ENCODE measurements at places on chromosomes 5 and 9.

DNA sequence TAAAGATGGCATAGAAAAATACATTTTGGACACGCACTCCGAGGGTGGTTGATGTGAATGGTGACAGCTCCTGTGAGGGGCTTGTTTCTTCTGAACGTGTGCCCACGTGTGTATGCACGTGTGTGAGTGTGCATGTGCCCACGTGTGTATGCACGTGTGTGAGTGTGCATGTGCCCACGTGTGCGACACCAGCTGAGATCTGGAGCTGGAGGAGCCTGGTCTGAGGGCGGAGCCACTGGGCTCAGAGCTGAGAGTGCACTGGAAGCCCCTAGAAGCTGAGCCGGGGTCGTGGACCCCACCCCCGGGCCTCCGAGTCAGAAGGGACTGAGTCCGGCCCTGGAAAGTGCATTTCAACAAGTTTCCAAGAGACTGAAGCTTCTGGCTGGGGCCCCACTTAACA lies 282.5 kb upstream of the IRX4 start:
- DNase-seq = no peak

- DNase-seq = no peak
Observed at GRCh38 chr5:10904862-10905432, 143.9 kb upstream of the DAP start.

- DNase-seq = no peak
Observed at GRCh38 chr9:110541950-110542349, 37.6 kb downstream of the SVEP1 start.

GRCh38 chr5:72101828-72102227 lies 5.4 kb upstream of the MAP1B start:
- no peak for DNase-seq

DNA sequence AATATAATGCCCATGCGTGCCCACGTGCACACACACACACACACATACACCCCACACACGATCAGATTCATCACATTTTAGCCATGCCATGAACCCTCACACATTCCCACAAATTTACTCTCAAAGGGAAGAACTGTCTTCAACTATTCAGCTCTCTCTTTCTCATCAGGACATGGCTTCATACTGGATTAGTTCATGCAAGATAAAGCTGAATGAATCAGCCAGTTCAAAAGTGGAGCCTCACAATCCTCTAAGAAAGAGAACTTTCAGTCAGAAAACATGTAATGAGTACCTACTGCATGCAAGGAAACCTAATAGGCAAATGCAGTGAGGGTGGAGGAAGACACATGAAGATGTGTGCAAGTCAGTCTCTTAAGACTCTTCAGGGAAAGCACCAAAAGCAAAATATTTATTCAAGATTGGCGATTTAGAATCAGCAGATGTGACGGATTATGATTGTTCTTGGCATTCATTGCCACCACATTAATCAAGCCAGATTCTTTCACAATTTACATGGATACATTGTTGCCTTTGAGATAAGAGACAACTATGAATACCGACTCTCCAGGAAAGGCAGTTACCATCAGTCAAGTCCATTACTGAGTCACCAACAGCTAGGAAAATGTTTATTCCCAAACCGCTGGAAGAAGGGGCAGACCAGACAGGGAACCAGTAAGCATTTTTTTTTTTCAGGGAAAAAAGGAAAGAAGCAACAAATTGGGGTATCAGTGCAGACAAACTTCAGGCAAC lies 30.3 kb upstream of the PUM3 start:
- no peak for DNase-seq

DNA sequence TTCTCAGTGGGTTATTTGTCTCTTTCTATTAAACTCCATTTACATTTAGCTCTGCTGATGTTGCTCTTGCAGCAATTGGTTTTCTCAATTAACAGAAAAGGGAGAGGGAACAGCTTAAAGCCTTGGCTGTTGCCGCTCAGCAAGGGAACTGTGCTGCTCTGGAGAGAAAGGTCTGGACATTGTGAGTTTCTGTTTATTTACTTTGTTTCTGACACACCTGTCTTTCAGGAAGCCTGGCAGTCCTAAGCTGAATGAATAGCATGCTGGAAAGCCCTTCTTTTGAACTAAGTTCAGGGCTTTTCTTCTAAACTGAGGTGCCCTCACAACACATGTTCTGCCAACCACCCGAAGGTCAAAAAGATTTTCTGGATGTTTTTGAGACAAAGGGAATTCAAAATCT lies 491.9 kb downstream of the PDE4D start:
- no peak for DNase-seq

DNA sequence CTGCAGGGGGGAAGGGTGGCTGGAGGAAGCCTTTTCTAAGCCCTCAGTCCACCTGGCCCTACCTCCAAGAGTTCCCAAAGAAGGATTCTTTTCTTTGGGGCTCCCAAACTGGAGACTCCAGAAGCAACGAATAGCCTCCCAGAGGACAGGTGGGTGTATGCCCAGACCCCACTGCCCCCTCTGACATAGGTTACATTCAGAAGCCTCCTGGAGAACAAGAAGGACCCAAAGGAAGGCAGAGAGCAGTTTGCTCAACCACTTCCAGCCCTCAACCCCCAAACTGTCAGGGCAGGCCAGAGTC lies 10.3 kb downstream of the HK3 start:
- DNase-seq = no peak

DNA sequence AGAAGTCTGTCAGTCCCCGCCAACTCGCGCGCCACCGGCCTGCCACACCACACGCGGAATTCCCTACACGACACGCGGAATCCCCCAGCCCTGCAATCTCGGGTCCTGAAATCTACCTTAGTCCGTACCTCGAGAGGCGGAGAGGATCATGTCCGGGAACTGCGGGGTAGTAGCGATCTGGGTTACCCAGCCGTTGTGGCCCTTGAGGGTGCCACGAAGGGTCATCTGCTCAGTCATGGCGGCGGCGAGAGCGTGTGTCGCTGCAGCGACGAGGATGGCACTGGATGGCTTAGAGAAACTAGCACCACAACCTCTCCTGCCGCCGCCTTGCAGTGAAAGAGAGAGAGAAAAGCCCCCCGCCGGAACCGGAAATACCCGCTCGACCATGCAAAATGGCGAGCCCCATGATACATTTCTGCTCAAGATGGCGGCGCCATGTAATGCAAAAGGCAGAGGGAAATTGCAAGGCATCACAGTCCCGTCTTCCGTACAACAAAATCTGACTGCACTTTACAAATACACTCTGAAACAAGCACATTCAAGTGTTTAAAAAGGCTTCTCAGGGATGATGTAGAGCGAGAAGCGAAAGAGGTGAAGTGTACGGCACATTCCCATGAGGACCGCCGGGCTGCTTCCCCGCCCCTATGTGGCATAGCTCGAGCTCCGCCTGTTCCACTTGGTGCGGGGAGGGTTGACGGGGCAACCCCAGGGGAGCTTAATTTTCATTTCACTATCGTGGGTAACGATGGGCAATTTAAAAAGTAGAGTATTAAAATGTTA lies at the start of gene RACK1:
TSS of gene RACK1 (minus strand) at position 343 of the 780 bp plus-strand sequence. CDS start at position 237, 106 bp downstream.
- DNase-seq = no peak

- no peak for DNase-seq
Observed at GRCh38 chr5:167678481-167678880, 613.0 kb upstream of the WWC1 start.

- DNase-seq = no peak
Observed at GRCh38 chr9:81915801-81916505, 12.3 kb upstream of the SPATA31D4 start.

- no peak for DNase-seq
Observed at GRCh38 chr5:38420246-38420645, 136.2 kb downstream of the LIFR start.

DNA sequence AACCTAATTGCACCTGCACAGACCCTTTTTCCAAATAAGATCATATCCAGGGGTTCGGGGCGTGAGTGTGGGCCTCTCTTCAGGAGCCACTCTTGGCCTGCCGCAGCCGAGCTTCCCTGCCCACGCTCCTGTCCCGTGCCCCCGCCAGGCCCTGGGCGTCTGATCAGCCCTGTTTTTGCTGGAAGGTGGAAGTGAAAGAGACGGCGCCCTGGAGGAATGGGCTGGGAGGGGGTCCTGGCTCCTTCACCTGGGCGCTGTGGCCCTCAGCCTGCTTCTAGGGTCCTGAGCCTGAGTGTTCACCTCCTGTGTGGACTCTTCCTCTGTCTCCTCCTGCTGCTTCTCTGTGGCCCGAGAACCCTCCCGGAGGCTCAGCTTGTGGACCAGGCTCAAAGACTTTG lies 11.2 kb upstream of the COL5A1 start:
- no peak for DNase-seq

GRCh38 chr5:154058055-154059038 lies 19.6 kb downstream of the MFAP3 start:
- no peak for DNase-seq

- DNase-seq = no peak
Observed at GRCh38 chr9:120524863-120525262, 55.1 kb downstream of the CDK5RAP2 start.

DNA sequence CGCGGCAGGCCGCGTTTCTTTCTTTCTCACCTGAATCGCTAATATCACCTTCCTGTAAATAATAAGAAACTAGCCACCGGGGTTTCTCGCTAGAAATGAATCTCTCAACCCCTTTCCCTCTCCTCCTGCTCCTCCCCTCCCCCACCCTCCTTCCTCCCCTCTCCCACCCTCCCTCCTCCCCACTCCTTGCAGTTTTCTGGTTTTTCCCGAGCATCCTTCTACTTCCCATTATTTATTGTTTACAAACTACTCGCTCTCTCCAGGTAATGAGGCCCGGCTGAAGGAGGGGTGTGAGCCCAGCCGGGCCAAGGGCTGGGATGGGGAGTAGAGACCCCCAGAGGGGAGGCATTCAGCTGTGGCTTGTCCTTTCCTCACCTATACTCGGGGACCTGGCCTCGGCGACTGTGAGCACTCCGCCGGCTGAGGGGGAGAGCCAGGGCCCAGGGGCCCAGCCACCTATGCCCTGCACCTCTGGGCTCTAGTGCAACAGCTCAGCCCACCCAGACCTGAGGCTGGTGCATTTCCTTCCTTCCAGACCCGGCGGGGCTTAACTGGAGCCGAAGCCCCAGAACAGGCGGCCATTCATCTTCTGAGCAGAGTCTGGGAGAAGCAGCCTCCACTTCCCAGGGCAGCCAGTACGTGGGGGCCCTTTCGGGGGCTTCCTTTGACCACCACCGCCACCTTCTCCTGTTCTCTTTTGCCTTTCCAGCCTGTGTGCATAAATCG lies 2.1 kb upstream of the IRX4 start:
- no peak for DNase-seq

GRCh38 chr5:142095035-142095434 lies 13.5 kb upstream of the NDFIP1 start:
- no peak for DNase-seq

DNA sequence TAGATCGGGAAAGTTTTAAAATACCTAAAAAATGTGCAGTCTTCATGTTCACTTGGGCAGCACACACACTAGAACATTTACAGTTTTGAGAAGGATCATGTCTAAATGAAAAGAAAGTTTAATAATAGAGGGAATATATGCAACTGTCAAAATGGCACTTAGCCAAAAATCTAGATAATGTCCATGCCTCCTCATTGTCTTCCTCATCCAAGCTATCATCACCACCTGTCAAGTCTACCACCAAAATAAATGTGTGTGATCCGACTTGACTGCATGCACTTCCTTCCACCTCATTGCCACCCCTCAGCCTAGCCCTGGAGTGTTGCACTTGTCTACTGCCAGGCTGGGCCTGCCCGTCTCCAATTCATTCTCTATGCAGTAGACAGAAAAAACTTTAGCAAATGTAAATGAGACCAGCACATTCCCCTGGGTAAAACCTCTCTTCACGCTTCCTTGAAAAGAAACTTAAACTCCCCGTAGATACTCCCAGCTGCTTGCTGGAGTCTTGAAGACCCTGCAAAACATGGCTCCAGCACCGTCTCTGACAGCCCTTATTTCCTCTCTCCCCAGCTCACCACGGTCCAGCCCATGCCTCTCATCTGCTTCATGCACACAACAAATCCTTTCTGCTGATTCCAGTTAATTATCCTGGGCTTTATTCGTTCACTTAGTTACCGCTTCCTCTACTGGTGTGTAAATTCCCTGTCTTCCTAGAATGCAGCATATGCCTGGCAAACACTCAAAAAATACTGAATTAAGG lies 66.9 kb downstream of the FANCC start:
- DNase-seq = no peak

GRCh38 chr5:91146905-91147600 lies 236.1 kb downstream of the ARRDC3 start:
- no peak for DNase-seq

DNA sequence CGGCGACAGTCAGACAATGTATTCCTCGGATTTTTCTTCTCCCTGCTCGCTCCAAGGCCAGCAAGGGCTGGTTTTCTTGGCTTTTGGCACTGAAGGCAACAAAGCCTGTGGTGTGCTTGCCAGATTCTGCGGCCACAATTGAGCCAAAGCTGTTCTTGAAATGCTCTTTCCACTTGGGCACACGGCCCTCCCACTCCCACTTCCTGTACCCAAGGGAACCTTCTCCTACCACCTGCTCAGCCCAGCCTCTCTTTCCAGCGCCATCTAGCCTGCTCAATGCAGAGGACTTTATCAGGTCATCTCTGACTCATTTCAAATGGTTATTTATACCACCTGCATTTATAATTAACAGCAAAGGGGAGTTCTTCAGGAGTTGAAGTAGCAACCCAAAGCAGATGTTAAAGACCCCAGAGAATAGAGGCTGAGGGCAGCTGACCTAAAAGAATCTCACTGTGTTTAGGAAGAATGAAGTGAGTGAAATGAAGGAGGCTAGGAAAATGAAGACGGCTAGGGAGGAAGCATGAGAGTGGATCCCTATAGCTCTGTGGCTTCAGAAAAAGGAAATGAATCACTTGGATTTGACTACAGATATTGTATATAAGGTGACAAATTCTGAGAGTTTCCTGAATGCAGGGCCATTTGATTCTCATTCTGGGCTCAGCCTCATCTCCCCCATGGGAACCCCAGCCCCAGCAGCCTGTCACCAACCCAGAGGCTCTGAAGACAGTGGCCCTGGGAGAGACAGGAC lies 439.0 kb downstream of the ENC1 start:
- DNase-seq = no peak

DNA sequence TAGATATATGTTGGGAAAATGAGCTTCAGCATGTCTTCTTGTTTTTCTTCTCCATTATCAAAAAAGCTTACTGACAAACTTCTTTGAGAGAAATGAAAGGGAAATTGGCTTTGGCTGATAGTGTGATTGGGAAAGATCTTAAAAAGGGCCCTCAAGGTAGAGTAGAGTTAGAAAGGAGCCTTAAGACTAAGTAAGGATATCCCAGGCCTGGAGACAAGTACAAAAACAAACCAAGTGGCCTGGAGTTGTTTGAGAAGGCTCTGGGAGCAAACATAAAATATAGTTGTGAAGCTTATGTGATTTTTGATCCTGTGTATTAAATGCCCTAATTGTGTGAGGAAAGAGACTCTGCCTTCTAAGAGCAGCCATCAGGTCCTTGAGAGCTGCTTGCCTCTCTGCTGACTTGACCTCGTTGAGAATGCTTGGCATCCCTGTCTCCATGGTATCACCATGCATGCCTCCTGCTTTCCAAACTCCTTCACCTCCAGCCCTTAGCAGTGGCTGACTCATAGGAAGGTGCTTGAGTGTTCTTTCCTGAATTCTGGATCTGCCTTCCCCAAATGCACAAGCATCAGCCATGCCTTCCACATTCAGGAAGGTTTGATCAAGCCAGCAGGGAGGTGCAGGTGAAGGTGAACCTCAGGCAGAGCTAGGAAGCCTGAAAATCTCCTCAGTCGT lies 78.9 kb downstream of the SMARCA2 start:
- DNase-seq = no peak

GRCh38 chr9:13967011-13967410 lies 346.9 kb downstream of the NFIB start:
- DNase-seq = no peak
